ENCODE measurements at places on chromosomes 2 and 18. TPM values are rescaled to one million over a fixed set of nuclear protein-coding genes. Genes with fewer than 3 reads are reported as not detected.

The TFCP2L1 gene
- not detected for polyA plus RNA-seq

The M1AP gene
- 0.03 TPM for polyA plus RNA-seq

DNA sequence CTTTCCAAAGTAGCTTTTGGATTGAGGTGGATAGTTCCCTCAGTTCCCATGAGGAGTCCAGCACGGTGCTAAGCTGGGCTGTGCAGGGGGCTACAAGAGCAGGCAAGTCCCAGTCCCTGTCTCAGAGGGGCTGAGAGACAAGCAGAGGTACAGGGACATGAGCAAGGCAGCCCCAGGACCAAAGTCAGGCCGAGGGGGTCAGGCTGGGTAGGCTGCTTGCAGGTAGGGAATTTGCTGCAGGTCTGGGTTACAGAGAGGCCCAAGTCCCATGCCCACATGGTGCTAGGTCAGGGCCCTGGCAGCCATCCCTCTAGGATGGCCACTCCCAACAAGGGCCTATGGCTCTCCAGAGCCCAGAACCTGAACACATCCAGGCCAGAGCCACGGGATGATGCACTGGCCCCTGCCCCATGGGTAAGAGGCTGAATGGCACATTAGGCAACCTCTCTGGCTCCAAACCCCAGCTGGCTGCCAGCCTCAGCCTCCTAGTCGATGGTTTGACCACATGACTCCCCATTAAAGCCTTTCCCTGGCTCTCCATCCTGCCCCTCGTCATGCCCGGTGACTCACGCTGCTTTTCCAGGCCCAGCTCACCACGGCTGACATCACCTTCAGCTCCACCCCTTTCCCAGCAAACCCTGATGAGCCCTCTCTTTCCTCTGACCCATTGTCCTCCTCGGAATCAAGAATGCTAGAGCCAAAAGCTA is 83.7 kb downstream of the SDC1 start:
- peak; percentile 96 for DNase-seq

GRCh38 chr2:126822921-126823320 is 75.8 kb upstream of the TEX51 start:
- no peak for DNase-seq

- peak; percentile 68 for DNase-seq
Observed at GRCh38 chr2:25000503-25001324, 29.0 kb upstream of the DNAJC27 start.

- no peak for DNase-seq
Observed at GRCh38 chr2:70527447-70528080, 26.1 kb downstream of the TGFA start.

The CFAP65 gene
- not detected for polyA plus RNA-seq

The CD8A gene
- polyA plus RNA-seq: not detected

DNA sequence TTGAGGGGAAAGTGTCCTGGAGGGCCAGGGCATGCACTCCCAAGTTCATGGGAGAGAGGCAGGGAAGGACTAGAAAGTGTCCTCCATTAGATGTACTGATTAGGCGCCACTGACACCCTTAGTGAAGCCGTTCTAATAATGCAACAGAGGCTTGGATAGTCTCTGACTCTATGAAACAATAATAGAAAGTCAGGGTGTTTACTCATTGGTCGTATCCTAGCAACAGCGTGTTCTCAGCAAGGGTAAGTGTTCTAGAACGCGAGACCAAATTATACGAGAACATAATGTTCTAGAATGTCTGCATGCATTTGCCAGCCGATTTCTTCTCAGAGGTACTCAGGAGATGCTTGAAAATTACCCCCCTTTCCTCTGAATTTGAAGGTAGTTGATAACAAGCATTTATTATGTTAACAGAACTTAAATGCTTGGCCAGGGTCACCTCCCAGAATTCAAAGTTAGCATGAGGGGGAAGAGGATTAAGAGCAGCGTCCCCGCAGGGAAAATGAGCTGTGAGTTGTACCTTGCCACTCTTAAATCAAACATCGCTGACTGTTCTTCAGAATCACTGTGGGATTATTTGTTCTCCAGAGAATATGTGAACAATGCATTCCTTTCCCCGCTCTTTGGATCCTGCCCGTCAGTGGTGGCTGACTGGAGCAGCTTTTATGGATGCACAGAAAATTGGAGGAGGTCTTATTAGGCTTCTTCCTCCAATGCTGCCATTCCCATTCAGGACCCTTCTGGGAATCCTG is 33.7 kb upstream of the PDIA6 start:
- no peak for DNase-seq

GRCh38 chr2:239337122-239337876 is 63.5 kb downstream of the HDAC4 start:
- DNase-seq: no peak

GRCh38 chr2:179562330-179562885 is 297.8 kb upstream of the SESTD1 start:
- no peak for DNase-seq

- no peak for DNase-seq
Observed at GRCh38 chr18:49112031-49112430, 161.3 kb upstream of the SMAD7 start.

DNA sequence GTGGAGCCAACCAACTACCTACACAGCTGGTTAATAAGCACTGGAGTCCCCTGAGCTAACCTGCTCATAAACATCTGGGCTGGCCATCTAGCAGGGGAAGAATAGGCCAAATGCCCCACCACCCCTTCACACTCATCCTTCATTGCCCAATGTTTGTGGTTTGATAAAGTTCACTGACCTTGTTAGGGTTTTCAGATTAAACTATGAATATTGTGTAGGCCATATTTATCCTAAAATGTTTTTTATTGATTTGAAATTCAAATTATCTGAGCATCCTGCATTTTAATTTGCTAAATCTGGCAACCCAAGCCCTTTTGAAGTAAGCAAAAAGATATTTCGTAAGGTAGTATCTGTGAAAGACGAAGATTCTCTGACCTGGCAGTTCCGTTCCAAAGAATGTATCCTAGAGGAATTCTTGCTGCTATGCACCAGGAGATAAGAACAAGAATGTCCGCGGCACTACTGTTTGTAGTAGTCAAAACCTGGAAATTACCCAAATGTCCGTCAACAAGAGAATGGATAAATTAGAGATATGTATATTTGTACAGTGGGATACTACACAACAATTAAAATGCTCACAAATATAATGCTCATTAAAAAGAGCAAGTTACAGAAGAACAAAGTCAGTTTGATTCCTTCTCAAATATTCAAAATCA is 5.8 kb upstream of the TLK1 start:
- DNase-seq: no peak

DNA sequence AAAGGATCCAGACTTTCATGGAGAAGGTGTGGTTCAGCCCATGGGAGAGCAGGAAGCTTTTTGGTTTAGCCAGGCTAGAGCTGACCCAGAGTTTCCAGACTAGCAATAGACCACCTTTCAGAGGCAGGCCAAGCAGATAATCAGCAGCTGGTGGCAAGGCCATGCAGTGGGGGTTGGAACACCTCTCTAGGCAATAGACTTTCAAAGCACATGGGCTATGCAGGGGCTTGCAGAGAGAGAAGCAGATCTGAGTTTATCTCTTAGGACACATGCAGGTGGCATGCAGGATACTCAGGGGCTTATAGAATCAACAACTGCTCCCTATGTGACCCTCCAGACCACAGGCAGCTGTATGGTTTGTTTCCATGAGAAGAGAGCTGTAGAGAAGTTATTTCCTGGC is 9.4 kb downstream of the XIRP2 start:
- DNase-seq: no peak

- DNase-seq: peak; percentile 16
Observed at GRCh38 chr18:55351980-55352714, 235.8 kb downstream of the TCF4 start.

DNA sequence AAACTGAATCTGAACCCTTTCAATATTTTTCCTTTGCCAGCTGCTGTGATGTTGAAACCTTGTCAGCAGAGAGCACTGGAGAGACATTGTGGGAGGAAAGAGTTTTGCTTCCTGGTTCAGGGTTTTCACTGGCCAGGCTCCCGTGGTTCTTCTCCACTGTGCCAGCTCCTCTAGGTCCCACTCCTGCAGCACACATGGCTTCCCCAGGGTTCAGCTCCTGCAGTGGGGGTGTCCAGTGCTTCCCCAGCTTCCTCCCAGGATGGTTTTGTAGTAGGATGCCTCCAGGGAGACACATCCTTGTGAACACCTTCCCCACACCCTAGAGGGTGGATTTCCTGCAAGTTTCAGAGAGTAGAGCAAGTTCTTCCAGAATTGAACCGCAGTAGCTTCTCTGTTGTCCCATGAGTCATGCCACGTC is 24.0 kb upstream of the SULT1C3 start:
- peak; percentile 51 for DNase-seq

DNA sequence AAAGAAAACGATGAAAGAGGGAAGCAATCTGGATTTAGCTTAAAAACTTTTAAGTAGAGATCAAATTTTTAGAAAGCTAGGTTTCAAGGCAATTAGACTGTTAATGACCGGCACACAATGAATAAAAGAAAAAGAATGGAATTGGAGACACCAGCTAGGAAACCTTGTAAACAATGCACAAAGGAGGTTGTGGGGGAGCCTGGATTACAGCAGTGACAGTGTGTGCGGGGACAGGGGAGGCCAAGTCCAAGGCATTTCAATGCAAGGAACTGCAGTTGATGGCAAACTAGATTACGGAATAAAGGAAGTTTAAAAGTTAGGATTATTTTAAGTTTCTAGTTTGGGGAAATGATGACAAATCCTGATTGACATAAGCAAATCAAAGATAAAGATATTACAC is 74.5 kb downstream of the DTNB start:
- no peak for DNase-seq

The EVA1A gene
- 54.5 TPM for polyA plus RNA-seq

The NOSTRIN gene
- polyA plus RNA-seq: 0.15 TPM

DNA sequence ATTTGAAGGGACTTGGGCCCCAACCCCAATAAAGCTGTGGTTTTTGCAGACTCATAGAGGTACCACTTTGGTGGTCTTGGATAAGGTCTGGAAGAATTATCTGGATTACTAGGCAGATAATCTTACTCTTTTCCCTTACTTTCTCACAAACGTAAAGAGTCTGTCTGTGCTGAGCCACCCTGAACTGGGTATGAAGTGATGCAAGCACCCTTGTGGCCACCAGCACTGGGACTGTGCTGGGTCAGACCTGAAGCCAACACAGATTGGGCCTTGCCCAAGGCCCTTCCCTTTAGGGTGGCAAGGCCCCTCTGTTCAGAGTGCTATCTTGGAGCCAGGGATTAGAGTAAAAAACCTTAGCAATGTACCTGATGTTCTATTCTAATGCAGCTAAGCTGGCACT is 827.0 kb upstream of the RAB6C start:
- no peak for DNase-seq

- peak; percentile 60 for DNase-seq
Observed at GRCh38 chr2:45770811-45771210, 119.3 kb downstream of the PRKCE start.

GRCh38 chr2:203500297-203500696 is 34.8 kb downstream of the RAPH1 start:
- DNase-seq: no peak

GRCh38 chr18:27685807-27686412 is 491.0 kb downstream of the CDH2 start:
- peak; percentile 39 for DNase-seq

The GAREM1 gene
- polyA plus RNA-seq: 1.4 TPM

- no peak for DNase-seq
Observed at GRCh38 chr2:226874749-226875148, 38.9 kb downstream of the RHBDD1 start.

- peak; percentile 74 for DNase-seq
Observed at GRCh38 chr2:120935339-120936313, 200.0 kb downstream of the GLI2 start.

- no peak for DNase-seq
Observed at GRCh38 chr2:238994876-238995275, 147.0 kb downstream of the TWIST2 start.

DNA sequence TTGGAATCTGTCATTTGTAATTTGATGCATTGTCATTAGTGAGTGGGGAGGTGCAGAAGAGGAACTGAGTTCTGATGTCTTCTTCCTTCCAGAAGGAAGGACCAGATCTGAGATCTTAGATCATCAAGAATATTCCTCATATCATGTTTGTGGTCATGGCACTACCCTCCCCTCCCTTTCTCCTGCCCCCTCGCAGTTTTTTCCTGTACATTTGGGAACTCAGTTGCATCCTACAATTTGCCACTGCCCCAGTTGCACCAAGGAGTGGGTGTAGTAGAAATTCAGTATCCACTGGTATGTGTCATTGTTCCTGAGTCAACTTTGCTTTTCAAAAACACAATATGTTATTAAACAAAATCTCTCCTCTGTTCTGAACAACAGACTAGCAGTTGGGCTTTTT is 26.6 kb upstream of the ACVR1 start:
- DNase-seq: peak; percentile 4

GRCh38 chr2:96505231-96505889 is at the start of gene NEURL3:
Gene NEURL3 (minus strand): TSS chr2:96505357. CDS start chr2:96505286, 71 bp downstream.
- DNase-seq: peak; percentile 74
